Activated CD8-positive, alpha-beta memory T cell treated with anti-CD3 and anti-CD28 coated beads, Interleukin-2, amount 10 ng/mL, durations not matched to agents 7 days and 5 days (primary cell): ENCODE measurements at places on chromosomes 6 and 20. TPM values are rescaled to one million over a fixed set of nuclear protein-coding genes. Genes with fewer than 3 reads are reported as not detected.

DNA sequence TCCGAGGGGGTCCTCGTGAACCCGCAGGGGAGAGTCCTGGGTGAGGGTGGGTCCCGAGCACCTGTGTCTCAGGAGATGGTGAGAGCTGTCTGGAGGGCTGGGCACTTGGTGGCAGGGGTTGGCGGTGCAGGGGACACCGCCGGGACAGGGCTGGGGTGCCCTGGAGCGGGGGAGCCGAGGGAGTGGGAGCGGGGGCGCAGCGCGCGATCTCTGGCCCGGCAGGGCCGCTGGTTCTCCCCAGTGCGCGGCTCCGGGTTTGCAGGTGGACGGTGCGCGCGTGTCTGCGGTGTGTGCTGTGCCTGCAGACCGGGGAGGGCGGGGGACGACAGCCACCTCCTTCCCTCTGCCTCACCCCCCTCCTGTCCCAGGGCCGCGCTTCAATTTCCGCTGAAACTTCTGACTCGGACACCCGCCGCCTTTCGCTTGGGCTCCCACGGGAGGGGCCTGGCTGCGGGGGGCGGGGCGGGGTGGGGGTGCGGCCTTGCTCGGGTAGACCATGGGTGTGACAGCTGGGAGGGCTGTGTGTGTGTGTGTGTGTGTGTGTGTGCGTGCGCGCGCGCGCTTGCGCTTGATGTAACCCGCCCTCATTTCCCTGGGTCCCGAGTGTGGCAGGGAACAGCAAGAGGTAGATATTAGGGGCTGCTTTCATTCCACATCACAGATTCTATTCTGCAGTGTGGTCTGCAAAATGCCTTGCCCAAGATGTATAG is 1.2 kb downstream of the TRIB3 start:
- H3K4me1 ChIP-seq: peaks cover 20% of the 10 kb centered on the region
- peak; percentile 93 for DNase-seq
- peaks cover 8% of the 10 kb centered on the region for H3K36me3 ChIP-seq
- peak overlapping the region; percentile 78 for H3K4me3 ChIP-seq

- no peaks in the 10 kb centered on the region for H3K36me3 ChIP-seq
- peaks cover 48% of the 10 kb centered on the region for H3K27me3 ChIP-seq
- H3K27ac ChIP-seq: no peak overlapping the region
- no peaks in the 10 kb centered on the region for H3K4me1 ChIP-seq
Observed at GRCh38 chr6:110484321-110484720, 7.9 kb upstream of the SLC22A16 start.

DNA sequence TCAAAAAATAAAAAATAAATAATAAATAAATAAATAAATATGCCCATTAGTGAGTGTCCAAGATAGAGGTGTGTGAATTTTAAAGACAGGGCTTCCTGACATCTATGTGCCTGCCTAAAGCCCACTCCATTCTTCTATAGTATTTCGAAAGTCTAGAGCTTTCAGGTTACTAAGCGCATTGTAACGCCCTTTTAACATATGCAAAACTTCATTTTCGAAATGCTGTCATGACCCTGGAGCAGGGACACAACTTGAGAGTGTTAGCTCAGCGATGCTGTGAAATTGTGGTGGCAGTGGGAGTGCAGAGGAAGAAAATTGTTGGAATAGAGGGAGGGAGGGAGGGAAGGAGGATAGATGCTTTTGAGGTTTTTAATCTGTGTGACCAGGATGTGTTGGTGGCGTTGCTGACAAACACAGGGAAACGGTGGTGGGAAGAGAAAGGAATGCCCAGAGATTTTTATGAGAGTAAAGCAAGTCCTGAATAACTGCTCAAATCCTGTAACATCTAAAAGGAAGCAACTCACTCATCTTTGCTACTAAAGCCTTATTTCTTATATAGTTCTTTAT is 169.3 kb downstream of the ARID1B start:
- no peaks in the 10 kb centered on the region for H3K36me3 ChIP-seq
- H3K27me3 ChIP-seq: no peaks in the 10 kb centered on the region
- DNase-seq: no peak
- H3K4me3 ChIP-seq: no peak overlapping the region
- H3K27ac ChIP-seq: no peak overlapping the region
- H3K4me1 ChIP-seq: peaks cover 8% of the 10 kb centered on the region

GRCh38 chr6:3457710-3458602 is 1.1 kb upstream of the SLC22A23 start:
- DNase-seq: no peak
- no peak overlapping the region for H3K27ac ChIP-seq
- peaks cover 51% of the 10 kb centered on the region for H3K27me3 ChIP-seq
- peak overlapping the region; percentile 22 for H3K4me3 ChIP-seq

DNA sequence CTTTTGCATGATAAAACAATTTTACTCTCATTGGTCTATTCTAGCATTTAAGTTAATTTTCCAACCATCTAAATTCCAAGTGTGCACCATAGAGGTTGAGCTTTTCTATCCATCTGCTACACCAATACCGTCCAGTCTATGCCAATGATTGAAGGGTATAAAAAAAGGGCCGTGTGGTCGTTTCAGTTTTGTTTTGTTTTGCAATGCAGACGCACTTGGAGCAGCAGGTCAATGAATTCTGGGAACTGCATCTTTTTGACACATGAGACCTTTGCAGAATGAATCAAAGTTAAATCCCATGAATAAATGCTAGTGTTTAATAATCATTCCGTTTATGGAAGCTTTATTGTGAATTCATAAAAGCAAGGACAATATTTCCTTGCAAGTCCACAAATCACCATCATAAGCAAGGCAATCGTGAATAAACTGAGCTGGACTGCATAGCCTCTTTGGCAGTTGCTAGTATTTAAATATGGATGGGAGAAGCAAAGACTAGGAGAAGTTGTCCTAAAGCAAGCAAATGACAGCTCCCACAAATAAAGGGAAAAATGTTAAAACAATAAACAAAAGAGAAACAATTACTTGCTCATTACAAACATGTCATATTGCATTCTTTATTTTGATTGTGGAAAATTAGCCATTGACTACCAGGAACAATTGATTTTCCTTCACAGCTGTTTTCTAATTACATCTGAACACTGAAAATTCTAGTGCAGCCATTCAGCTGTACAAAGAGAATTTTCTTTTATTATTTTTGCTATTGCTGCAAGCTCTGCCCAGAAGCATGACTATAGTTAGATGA is 649.7 kb upstream of the GJE1 start:
- no peaks in the 10 kb centered on the region for H3K27me3 ChIP-seq
- DNase-seq: peak; percentile 47
- H3K4me3 ChIP-seq: peak overlapping the region; percentile 82

DNA sequence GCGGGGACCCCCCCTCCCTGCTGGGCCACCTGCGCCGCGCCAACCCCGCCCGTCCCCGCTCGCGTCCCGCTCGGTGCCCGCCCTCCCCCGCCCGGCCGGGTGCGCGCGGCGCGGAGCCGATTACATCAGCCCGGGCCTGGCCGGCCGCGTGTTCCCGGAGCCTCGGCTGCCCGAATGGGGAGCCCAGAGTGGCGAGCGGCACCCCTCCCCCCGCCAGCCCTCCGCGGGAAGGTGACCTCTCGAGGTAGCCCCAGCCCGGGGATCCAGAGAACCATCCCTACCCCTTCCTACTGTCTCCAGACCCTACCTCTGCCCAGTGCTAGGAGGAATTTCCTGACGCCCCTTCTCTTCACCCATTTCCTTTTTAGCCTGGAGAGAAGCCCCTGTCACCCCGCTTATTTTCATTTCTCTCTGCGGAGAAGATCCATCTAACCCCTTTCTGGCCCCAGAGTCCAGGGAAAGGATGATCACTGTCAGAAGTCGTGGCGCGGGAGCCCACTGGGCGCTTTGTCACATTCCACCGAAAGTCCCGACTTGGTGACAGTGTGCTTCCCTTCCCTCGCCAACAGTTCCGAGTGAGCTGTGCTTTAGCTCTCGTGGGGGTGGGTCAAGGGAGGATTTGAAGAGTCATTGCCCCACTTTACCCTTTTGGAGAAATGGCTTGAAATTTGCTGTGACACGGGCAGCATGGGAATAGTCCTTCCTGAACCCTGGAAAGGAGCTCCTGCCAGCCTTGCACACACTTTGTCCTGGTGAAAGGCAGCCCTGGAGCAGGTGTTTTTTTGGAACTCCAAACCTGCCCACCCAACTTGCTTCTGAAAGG is 2.1 kb downstream of the VEGFA start:
- H3K36me3 ChIP-seq: peaks cover 7% of the 10 kb centered on the region
- H3K4me1 ChIP-seq: peaks cover 41% of the 10 kb centered on the region
- DNase-seq: peak; percentile 76

DNA sequence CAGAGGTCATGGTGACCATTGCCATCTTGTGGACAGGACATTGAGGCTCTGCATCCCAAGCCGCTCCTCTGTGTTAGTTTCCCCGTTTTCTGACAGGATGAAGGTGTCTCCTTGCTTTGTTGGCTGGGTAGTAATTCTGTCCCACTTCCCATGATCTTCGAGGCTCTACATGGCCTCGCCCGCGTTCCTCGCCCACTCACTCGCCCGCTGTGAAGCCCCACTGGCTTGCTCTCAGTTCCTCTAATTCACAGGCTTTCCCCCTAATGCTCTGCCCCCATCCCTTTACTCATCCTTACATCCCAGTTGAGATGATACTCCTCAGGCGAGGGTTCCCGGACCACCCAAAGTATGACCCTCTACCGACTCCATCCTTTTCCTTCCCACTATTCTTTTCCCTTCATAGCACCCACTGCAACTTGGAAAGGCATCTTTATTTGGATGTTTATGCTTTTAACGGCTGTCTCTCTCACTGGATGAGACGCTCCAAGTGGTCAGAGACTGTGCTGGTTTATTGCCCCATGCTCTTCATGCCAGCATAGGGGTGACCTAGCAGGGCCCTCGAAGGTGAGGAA is 511 bp upstream of the SLC35B2 start:
- peak overlapping the region; percentile 75 for H3K4me3 ChIP-seq
- H3K4me1 ChIP-seq: peaks cover 71% of the 10 kb centered on the region
- H3K36me3 ChIP-seq: peaks cover 38% of the 10 kb centered on the region
- H3K27me3 ChIP-seq: no peaks in the 10 kb centered on the region

GRCh38 chr6:22227824-22228610 is 68.8 kb downstream of the PRL start:
- no peaks in the 10 kb centered on the region for H3K36me3 ChIP-seq
- no peak overlapping the region for H3K4me3 ChIP-seq
- no peaks in the 10 kb centered on the region for H3K4me1 ChIP-seq
- H3K27me3 ChIP-seq: no peaks in the 10 kb centered on the region

DNA sequence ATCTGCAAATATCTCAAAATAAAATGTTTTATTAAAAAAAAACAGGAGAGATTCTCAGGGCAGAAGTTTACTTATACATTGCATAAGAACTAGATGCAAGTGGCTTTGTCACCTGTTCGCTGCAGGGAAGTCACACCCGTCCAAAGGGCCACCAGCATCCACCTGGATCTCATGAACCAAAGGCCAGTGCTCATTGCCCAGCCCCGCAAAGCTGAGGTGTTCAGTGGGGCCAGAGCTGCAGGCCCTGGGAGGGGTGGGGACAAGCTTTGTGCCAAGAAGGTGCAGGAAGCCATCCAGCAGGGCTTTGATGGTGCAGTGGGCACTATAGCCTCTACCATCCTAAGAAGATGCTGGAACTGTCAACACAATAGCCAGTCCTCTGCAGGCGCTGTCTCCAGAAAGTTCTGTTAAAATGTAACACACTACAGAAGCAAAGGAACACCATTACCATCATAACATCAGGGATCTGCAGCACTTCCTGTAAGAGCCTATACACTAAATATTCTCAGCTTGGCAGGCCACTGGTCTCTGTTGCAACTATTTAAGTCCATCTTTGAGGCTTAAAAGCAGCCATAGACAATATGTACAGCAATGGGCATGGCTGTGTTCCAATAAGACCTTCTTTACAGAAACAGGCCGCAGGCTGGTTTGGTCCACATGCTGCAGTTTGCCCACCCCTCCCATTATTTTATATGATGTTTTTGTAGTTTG is 15.7 kb upstream of the CD93 start:
- no peak overlapping the region for H3K4me3 ChIP-seq
- no peak for DNase-seq
- H3K4me1 ChIP-seq: no peaks in the 10 kb centered on the region
- no peaks in the 10 kb centered on the region for H3K27me3 ChIP-seq

Gene ITPA
- total RNA-seq: 71.7 TPM

Gene CST4
- total RNA-seq: not detected

Gene NMBR
- total RNA-seq: not detected

Gene POM121L2
- total RNA-seq: not detected
